ENCODE measurements at places on chromosomes 7 and 10.

- DNase-seq = no peak
Observed at GRCh38 chr7:50709151-50709550, 73.5 kb downstream of the GRB10 start.

GRCh38 chr10:17959870-17960269 is 8.2 kb downstream of the SLC39A12 start:
- DNase-seq = no peak

- DNase-seq = peak; percentile 93
Observed at GRCh38 chr10:63711867-63712716, 190.9 kb downstream of the REEP3 start.

- DNase-seq = peak; percentile 30
Observed at GRCh38 chr7:74449809-74450397, 3.8 kb upstream of the GTF2IRD1 start.

GRCh38 chr10:129126982-129127381 is 340.1 kb upstream of the MGMT start:
- DNase-seq = no peak

- peak; percentile 74 for DNase-seq
Observed at GRCh38 chr7:55171157-55171556, 152.3 kb downstream of the EGFR start.
